Calu3 (cell line): ENCODE measurements at places on chromosomes 7 and 10.

GRCh38 chr10:126470991-126471390 lies 82.7 kb upstream of the ADAM12 start:
- no peak for DNase-seq

GRCh38 chr7:94338921-94339371 lies 55.7 kb upstream of the COL1A2 start:
- DNase-seq = no peak

DNA sequence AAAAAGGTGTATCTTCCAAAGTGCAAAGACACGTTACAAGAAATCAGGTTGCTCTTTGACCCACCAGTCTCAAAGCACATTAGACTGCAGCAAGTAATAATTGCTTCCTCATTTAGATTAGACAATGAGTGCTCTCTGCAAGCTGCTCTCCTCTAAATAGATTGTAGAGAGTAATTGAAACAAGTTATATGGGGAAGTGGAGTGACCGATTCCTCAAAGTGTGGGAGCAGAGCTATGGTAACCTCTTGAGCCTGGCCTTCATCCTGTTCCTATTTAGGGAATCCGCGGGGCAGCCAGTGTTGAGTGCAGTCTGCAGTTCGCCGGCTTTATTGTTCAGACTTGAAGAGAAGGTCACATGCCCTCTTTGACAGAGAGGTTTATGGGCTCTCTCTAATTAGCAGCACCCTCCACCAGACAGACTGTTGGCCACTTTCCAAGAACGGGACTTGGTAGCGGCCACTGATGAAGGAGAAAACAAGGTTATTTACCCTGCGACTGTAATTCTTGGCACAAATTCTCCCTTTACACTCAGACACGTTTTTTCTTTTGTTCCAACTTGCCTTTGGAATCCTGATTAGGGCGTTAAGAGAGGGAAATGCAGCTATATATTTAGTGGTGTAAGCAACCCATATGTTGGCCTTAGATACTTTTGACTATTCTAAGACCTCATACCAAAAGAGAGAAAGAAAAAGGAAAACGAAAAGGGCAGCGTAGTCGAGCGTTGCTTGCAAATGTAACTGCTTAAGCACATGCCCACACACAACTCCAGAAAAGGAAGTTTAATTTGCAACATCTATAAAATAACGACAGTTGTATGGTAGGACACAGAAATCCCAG lies 107.5 kb downstream of the REEP3 start:
- DNase-seq = peak; percentile 32

DNA sequence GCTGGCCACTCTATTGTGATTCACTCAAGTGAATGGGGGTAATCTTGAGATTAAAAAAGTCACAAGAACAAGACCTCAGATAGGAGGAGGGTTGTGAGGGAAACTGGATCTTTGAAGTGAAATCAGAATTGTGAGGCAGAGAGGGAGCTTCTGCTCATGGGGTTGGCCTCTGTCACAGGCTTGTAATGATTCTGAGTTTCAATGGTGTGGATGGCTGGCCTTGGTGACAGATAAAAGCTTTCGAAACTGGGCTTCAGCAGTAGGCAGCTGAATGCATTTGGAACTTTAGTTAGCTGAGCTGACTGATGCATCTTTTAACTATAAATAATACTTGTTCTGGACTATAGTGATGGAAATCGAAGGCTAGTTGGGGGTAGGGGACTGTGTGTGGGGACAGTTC lies 12.2 kb downstream of the TAS2R60 start:
- no peak for DNase-seq

DNA sequence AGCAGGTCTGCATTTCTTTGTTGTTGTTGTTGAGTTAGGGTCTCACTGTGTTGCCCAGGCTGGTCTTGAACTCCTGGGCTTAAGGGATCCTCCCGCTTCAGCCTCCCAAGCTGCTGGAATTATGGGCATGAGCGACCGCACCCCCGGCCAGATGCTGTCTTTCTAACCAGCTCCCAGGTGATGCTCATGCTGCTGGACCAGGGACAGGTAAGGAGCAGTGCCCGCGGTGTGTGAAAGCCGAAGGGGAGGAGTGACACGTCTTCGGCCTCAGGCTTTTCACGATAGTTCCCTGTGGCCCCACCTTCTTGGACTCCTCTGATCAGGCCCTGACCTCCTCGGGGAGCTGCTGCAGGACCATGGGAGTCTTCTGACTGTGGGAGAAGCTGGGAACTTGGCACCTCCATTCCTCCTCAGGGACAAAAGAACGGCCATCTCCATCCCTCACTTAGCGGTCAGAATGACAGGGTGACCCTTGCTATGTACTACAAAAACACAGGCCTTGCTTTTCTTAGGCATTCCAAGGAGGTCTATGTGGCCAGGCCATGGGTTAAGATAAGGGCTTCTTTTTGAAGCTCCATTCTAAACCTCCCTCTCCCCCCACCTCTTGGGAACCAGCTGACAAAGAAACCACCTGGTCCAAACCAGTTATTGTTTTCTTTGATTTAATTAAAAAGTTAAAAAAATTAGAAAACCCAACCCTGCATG lies 5.5 kb downstream of the SFRP5 start:
- no peak for DNase-seq

- no peak for DNase-seq
Observed at GRCh38 chr7:5690931-5691473, 90.5 kb downstream of the RNF216 start.

DNA sequence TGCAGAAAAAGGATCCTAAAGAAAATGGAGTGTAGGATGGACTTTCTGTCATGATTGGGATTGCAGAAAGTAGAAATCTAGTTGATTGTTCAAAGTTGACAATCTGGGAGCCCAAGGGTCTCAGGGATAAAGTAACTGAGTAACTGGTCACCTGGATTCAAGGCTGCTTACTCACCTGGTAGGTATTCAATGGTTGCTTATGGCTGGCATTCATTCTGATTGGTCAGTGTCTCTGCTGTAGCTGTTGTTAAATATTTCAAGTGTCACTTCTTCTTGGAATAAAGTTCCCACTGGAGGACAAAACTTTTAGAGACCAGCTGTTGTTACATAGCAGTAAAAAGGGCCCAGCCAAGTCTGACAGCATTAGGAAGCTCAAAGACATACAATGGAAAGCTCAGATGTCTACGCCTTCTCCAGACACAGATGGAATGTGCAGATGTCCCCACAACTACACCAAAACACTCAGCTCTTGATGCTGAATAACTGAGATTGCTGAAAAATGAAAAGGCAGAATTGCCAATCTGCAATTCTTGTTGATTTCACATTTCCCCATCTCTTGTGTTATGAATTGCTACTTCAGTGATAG lies 106.9 kb downstream of the ZNF467 start:
- no peak for DNase-seq

DNA sequence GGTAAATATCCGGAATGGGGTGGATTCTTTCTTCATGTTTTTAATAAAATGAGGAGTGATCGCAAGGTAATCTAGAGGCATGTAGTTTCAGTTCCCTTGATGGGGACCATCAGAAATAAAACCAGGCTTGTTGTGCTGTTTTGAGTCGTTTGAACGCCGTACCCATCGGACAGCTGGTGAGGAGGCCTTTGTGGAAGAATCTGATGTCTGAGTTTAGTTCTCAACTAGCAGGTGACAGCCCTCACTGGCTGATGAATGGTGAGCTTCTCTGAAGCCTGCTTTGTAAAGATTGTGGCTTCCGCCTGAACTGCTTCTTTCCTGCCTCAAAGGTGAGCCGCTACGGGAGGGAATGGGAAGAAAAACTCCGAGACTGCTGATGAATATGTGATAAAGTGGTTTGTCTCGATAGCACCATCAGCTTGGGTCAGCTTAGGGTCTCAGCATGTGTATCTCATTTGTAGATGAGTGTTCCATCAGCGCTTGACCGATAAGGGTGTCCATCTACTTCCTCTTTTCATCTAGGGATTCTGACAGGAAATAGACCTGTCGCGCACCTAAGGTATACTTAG lies 977 bp downstream of the TMEM248 start:
- DNase-seq = no peak

DNA sequence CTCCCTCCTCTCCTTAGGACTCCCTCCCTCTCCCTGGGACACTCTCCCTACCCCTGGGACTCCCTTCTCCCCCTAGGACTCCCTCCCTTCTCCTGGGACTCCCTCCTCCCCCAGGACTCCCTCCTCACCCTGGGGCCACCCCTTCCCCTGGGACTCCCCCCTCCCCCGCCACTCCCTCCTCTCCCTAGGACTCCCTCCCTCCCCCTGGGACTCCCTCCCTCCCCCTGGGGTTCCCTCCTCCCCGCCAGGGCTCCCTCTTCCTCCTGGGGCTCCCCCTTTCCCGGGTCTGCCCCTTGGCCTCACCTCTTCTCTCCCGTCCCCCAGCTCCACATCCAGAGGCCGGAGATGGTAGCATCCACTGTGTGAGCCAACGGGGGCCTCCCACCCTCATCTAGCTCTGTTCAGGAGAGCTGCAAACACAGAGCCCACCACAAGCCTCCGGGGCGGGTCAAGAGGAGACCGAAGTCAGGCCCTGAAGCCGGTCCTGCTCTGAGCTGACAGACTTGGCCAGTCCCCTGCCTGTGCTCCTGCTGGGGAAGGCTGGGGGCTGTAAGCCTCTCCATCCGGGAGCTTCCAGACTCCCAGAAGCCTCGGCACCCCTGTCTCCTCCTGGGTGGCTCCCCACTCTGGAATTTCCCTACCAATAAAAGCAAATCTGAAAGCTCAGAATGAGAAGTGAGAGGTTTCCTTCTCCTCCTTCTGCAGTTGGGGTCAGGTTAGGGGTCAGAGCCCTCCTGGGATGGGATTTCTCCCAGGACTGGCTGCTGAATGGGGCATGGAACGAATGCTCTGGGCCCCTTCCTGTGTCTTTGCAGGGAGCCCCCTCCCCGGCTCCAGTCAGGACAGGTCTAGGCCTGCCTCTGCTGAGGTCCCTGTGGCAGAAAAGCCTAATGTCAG lies 1.4 kb upstream of the MUC17 start:
- DNase-seq = no peak

DNA sequence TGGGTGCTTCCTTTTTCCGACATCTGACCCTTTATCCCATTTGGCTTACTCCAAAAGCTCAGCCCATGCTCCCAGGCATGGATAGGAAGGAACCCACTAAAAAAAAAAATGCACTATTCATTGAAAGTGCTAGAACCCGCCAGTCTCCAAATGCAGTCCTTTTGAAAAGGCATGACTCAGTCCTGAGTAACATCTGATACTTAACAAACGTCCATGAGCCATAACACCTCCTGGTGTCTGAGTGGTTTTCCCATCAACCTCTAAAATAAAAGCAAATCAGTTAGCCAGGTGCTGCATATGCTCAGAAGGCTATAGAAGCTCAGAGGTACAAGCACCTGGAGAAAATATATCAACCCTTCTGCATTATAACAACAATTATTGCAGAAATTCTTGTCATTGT lies 45.0 kb upstream of the CACUL1 start:
- no peak for DNase-seq

DNA sequence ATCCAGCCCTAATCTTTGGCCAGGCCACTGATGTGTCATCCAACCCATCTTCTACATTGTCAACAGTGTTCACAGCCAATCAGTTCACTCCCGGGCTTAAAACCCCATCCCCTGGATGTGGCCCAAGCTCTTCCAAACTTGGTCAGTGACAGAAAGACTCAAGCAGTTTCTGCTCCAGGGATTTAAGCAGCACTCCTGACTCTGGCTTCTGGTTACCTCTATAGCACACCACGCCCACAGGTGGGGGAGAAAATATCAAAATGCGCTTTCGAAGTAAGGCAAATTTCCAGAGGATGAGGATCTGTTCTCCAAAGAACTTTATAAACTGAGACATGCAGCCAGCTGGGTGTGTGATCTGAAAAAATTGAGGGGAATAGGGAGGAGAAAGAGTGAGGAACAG lies 35.9 kb downstream of the DENND11 start:
- no peak for DNase-seq

DNA sequence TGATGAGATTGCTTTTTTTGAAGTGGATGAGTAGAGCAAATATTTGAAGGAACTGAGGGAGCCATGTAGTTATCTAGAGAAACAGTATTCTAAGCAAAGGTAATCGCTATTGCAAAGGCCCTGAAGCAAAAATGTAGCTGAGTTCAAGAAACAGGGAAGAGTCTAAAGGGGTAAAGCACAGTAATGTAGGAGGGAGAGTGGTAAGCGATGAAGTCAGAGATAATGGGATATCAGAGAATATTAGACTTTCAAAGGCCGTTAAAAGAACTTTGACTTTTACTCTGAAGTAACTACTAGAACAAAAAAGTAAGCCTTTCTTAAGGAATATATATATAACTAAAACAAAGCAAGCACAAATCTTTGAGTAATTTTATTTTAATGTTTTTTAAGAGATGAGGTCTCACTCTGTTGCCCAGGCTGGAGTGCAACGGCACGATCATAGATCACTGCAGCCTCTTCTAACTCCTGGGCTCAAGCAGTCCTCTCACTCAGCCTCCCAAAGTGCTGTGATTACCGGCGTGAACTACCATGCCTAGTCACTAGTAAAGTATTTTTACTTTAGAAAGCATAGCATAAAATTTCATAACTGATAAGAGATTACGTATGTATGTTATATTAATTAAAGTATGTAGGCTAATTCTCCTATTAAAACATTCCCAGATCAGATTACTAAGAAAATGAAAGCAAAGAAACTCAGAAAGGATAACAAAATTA lies 61.7 kb upstream of the OIT3 start:
- no peak for DNase-seq

- no peak for DNase-seq
Observed at GRCh38 chr7:90210981-90211380, 559 bp upstream of the STEAP2 start.

DNA sequence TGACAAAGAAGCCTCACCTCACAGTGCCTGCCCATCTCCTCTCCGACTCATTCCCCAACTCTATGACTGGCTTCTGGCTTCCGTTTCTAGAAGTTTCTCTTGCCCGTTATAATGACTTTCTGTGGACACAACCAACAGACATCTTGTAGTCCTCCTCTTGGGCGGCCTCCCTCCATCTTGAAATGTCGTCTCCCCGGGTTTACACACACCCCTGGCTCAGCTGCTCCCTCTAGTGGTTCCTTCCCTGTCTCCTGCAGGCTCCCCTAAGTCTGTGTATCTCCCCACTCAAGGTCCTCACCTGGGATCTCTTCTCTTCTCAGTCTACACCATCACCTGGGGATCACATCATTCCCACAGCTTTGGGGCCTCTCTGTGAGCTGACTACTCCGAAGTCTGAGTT lies 123.4 kb upstream of the NEBL start:
- peak; percentile 30 for DNase-seq

DNA sequence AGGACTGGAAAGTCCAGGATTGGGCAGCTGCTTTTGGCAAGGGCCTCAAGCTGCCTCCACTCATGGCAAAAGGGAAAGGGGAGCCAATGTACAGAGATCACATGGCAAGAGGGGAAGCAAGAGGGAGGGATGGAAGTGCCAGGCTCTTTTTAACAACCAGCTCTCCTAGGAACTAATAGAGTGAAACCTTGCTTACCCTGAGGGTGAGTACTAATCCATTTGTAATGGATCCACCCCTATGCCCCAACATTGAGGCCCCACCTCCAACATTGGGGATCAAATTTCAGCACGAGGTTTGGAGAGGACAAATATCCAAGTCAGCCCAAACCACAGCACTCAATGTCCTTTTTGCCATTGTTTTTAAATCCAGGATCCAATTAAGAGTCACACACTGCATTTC lies 12.5 kb downstream of the HABP2 start:
- DNase-seq = no peak

DNA sequence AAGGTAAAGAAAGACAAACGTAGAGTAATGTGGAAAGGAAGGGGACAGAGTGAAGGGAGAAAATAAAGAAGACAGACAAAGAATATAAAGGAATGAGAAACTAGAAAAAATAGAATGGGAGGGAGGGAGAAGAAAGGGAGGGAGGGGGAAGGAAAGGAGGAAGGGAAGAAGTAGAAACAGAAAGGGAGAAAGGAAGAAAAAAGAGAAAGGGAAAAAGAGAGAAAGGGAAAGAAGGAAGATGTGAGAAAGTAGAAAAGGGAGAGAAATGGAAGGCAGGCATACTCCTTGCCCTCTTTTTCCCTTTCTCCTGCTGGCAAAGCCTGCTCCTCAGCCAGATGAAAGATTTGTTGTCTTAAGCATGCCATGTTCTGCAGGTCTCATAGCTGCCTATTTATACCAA lies 1137.8 kb upstream of the C7orf33 start:
- DNase-seq = no peak
